ENCODE measurements at places on chromosomes 4 and X.

DNA sequence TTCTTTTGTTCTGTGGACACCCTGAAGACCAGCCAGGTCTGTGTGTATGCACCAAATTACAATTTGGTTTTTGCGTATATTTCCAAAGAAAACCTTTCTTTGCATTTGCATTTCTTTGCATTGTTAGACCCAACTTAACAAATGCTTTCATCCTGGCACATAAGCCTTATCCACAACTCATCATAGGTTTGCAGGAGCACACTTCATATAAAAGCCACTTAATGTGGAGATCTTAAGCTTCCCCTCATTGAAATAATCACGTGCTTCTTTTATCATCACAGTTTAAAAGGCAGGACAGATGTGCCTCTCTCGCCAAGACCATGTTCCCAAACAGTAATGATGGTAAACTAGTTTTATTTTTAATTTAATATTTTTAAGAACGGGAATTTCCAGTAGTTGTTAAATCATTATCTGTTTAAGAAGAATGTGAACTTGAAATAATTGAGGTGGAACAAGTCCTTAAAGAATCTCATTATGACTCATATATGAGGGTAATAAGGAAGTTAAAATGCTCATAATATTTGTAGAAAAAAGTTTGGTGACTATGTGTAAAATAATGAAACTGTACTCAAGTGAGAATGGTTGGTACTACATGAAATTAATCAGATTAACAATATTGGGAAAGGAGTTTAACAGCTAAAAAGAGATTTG is 65.5 kb downstream of the GLRA3 start:
- DNase-seq = no peak

DNA sequence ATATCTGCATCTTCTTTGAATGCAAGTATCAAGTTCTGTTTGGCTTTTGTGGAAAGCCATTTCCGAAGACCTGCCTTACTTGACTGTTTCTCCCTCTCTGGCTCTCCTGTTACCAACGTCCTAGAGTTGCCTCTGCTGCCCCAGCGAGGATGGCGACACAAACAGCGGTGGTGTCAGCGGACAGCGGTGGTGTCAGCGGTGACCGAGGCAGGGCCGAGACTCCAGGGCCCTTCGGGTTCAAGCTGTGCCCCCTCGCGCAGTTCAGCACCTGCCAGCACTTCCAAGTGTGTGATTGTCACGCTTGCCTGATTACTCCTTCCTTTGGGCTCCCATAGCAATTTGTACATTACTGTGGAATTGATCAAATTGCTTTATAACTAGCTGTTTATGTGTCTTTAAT is 336.9 kb upstream of the FAT1 start:
- no peak for DNase-seq

DNA sequence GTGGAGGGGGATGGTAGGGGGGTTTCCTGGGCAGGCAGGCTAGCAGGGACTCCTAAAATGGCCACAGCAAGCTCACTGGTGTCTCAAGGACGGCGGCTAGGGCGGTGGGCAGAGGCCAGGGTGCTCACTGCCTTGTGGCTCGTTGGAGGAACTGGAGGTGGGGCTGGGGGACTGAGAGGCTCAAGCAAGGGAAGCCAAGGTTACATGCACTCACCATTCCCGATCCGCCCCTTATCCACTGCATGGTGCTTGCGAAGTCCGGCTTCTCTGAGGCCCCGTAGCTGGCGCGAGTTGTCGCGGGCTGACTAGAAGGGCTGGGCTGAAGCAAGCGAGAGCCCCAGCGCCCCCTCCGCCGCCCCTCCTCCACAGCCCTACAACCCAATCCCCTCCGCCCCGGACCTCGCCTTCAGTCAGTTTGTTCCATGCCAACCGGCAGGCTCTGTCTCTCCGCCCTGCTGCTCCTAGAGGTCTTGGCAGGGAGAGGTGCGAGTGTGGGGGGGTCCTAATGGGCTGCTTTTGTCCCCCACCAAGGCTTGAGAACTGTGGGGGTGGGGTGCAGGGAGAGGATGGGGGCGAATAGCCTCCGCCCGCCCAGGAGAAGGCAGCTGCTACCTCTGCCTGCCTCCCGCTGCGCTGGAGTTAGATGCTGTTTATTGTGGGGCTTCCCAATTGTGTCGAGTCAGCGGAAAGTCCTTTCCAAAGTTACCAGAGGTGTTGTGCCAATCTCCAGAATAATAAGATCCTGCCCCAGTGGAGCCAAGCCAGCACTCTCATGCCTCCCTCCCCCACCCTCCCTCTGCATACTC is at the start of gene ARHGEF9:
Gene ARHGEF9 (minus strand): TSS at position 313 of the 806 bp plus-strand sequence. CDS start 69 bp downstream, at position 244.
- no peak for DNase-seq

- DNase-seq = no peak
Observed at GRCh38 chr4:107718351-107718965, 1.6 kb downstream of the PAPSS1 start.

DNA sequence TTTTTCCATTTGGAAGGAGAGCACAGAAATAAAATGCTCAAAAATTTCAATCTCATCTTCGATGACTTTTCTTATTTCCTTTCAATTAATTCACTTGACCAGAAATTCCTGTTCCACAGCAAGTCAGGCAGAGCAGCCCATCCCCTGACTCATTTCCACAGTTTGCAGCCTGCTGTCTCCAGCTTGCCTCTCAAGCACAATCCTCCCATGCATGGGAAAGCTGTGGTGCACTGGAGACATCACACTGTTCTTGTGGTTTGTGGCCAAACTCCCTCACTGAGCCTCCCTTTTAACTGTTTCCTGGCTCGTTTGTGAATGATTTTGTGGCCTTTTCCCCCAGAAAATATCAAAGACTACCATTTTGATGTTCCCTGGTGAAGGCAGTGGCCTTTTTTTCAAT is 114.0 kb upstream of the ENPEP start:
- DNase-seq = no peak

- no peak for DNase-seq
Observed at GRCh38 chrX:134670134-134670924, 12.1 kb upstream of the PLAC1 start.

DNA sequence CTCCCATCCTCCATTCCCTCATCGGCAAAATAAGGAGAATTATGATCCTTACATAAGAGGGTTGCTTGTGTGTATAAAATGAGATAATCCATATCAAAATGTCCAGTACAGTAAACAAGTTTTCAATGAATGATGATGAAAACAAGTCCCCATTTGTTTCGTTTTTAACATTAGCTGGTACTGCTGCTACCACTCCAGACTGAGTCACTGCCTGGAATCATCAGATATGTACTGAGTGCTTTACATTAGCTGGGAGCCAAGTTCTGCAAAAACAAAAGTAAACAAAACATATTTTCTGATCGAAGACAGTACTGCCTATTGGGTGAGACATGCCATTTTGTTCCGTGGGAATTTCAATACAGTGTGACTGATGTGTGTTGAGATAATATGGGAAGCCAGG is 123.2 kb upstream of the IGFBP7 start:
- DNase-seq = no peak

GRCh38 chrX:55697381-55697780 is 20.2 kb upstream of the RRAGB start:
- DNase-seq = no peak

DNA sequence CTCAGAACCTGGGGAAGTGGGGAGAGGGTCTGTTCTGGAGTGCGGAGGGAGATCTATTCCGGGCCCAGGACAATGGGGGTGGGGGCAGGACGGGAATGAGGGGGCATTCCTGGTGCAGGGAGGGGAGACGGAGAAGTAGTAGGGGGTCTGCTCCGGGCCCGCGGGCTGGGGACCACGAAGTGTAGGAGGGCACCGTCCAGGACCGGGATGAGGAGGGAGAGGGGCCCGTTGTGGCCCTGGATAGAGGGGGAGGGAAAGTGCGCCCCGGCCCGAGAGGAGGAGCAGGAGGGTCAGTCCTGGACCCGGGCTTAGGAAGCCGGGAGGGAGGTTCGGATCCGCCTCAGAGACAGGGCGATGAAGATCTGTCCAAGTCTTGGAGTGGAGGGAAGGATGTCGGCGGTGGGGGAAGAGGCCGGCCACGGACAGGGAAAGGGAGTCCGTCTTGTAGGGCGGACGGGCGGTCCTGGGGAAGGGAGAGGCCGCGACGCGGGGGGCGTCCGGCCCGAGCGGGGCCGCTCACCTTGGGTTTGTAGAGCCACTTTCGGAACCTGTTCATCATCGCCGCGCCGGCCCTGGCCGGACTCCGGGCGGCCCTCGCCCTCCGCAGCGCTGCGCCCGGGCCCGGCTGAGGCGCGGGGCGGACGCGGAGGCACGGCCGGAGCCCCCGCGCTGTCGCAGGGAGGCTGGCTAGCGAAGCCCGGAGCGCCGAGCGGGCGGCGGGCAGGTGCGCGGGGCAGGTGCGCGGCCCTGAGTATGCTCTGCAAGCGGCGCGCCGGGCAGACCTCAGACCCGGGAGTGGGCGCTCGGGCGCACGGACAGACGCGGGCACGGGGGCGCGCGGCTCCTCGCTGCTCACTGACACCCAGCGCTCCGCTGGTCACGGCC is at the start of gene ZFYVE28:
Gene ZFYVE28 (minus strand): TSS at position 881 of the 885 bp plus-strand sequence. CDS start 322 bp downstream, at position 559.
- DNase-seq = no peak

DNA sequence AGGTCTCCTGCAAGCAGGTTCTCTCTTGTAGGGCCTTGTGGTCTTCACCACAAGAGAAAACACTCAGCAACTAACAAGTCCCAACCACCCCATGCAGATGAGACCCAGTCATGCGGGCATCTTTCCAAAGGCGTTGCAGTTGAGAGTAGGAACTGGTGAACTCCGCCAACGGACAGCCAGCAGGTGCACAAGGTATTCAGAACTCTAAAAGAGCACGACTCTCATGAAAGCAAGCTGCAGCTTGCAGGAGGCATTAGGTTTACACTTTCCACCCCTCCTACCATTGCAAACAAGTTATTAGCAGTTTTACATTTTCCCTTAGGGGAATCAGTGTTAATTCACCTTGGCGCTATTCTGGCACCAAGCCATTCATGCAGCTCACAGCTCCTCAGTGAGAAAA is 173.4 kb upstream of the KIT start:
- no peak for DNase-seq

GRCh38 chr4:3250438-3250955 is 1.5 kb downstream of the MSANTD1 start:
- no peak for DNase-seq

DNA sequence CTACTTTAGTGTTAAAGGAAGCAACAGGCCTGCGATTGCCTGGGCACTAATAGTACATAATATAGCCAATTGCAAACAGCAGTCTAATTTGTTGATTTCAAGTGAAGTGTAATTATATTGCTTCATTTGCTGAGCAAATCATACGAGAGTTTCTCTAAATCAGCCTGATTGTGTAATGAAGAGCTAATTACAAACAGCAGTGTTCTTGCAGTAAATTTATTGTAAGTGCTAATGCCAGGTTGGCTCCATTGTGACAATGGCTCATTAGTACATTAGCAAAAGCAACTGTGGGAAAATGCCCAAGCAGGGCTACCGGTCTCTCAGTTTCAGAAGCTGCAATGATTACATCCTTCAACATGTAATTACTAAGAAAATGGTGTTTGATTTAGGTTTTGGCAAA is 591.5 kb downstream of the GALNTL6 start:
- DNase-seq = no peak

- no peak for DNase-seq
Observed at GRCh38 chr4:70802928-70803580, 36.6 kb downstream of the GRSF1 start.

DNA sequence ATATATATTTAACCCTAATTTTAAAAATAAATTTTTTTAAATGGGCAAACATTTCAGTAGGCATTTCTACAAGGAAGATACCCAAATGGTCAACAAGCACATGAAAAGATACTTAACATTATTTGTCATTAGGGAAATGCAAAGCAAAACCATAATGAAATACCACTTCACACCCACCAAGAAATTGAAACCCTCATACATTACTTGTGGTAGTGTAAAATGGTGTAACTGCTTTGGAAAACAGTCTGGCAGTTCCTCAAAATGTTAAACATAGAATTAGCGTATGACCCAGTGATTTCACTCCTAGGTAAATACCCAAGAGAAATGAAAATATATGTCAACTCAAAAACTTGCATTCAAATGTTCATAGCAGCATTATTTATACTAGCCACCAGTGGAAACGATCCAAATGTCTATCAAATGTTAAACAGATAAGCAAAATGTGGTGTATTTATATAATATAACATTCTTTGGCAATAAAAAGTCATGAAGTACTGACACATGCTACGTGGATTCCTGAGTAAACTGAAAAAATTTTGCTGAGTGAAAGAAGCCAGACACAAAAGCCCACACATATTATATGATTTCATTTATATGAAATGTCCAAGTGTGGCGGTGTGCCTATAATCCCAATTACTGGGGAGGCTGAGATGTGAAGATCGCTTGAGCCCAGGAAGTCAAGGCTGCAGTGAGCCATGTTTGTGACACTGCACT is 16.6 kb downstream of the TRIM2 start:
- no peak for DNase-seq

DNA sequence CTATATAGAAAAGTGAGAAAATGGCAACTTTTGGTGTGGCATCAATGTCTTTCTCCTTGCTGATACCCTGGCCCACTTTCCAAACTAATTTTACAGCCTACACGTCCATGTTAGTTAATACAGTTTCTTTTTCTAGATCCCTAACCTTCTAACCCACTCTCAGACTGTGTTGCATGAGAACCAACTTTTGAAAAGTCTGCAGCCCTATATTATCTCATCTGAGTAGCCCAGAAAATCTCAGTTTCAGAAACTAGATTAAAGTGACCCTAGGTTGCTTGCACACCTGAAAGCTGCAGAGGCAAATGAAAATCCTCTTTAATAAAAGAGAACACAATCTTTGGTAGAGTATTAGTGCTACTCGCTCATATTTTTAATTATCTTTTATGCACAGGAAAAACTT is 371.6 kb upstream of the EMCN start:
- no peak for DNase-seq

DNA sequence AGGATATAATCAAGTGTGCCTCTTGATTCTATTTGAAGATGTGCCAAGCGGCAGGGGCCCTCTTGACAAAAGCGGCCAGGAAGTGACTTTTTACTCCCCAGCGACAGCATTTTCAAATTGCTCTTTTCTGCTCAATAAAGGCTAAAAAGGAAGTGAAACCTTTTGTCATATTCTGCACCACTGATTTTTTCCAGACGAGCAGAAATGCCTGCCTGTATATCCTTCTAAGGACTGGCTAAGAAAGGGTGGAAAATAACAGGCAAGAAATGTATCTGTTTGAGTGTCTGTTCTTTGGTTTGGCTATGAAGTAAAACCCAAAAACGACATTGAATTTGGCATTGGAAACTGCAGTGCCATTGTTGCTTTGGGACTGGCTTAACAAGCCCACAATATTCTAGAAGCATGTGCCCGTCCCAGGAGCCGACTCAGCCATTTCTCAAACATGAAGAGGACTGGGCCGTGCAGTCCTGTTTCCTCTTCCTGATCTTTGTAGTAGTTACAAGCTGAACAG is 25.4 kb downstream of the TMSB4X start:
- DNase-seq = peak; percentile 1

- DNase-seq = no peak
Observed at GRCh38 chr4:158538176-158538575, 16.5 kb downstream of the RXFP1 start.

GRCh38 chr4:81698538-81699296 is 227.0 kb upstream of the RASGEF1B start:
- no peak for DNase-seq
